ENCODE measurements at places on chromosomes 1 and 21.

DNA sequence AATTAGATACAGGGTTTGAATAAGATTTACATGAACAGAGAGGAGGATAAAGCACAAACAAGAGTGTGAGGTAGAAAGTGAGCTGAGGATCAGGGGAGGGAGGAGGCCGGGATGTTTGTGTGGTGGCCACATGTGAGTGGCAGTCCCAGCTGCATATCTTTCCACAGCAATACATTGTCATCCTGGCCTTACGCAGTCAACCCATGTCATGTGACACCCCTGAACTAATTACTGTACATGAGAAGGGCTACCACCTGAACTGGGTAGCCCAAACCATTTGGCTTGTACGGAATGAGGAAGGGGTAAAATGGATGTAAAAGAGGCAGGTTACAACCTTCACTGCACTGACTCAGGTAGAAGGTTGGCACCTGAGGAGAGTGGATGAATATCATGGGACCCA lies 4.2 kb downstream of the SLAMF7 start:
- peak; percentile 49 for DNase-seq

- DNase-seq: no peak
These were observed 1.8 kb downstream of the CGN start for GRCh38 chr1:151512801-151513625.

- no peak for DNase-seq
These were observed 6.1 kb upstream of the CDC73 start for GRCh38 chr1:193115629-193116227.

DNA sequence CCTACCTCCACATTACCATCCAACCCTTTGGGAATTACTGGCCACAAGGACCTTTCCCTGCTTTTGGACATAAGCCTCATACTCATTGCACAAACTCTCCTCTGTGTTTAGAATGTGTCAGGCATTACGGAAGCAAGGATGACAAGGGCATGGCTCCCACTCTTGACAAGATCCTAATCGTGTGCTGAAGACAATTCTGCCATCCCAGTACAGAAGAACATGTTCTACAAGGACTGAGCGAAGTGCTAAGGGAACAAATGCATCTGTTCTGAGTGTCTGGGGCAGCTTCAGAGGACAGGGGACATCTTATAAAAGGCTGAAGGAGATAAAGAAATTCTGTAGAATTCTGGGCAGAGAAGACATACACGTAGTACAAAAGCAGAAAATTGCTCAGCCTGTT lies 378.5 kb upstream of the CAMK1G start:
- no peak for DNase-seq

DNA sequence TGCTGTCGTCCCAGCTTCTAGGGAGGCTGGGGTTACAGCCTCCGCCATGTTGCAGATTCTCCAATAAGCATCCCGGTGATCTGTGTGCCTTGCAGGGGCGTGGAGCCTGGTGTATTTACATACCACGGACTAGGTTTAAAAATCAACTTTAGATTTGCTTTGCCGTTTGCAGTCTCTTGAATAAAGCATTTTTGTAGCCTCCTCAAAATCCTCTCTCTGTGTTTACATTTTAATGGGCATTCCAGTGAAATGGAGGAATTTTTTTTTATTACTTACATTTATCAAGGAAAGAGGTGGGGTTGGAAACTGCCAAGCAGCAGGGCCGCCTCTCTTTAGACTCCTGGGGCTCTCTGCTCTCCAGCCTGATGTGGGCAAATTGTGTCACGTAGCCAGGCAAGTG lies 437.5 kb upstream of the VAMP3 start:
- DNase-seq: no peak

DNA sequence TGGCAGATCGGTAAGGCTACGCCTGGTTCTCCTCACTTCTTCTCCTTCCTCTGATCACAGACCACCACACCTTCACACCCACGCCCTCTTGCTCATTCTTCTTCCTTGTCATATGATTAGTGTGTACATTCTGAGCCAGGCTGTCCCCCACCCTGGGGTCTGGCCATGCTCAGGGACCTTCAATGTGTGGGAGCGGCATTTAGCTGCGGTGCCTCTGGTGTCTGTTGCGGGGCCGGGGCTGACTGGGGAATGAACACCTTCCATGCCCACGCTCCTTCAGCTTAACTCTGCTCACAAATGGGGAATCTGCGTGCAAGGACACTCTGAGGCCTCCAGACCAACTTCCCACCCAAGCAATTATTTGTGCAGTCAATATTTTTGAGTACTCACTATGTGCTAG lies 29.4 kb downstream of the QSOX1 start:
- no peak for DNase-seq
